ENCODE measurements at places on chromosomes 3 and 15. TPM values are rescaled to one million over a fixed set of nuclear protein-coding genes. Genes with fewer than 3 reads are reported as not detected.

DNA sequence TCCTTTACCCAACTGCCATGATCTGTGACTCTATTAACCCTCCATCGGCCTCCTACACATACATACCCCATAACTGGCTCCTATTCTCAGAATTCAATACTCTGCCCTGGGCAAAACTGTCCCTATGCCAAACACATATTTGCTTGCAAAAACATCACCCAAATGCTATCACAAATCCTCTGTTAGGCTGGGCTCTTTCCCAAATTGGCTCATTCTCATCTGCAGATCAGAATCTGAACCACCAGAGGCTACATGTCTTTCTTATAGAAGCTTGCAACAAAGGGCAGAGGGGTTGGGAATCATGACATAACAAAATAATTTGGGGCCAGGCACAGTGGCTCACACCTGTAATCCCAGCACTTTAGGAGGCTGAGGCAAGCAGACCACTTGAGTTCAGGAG is 45.4 kb upstream of the GOLM2 start:
- no peak for DNase-seq

GRCh38 chr3:131717493-131717892 is 214.7 kb upstream of the MRPL3 start:
- no peak for DNase-seq

Gene BLOC1S6
- total RNA-seq: 67.4 TPM

Gene RARRES1
- total RNA-seq: 3.4 TPM

DNA sequence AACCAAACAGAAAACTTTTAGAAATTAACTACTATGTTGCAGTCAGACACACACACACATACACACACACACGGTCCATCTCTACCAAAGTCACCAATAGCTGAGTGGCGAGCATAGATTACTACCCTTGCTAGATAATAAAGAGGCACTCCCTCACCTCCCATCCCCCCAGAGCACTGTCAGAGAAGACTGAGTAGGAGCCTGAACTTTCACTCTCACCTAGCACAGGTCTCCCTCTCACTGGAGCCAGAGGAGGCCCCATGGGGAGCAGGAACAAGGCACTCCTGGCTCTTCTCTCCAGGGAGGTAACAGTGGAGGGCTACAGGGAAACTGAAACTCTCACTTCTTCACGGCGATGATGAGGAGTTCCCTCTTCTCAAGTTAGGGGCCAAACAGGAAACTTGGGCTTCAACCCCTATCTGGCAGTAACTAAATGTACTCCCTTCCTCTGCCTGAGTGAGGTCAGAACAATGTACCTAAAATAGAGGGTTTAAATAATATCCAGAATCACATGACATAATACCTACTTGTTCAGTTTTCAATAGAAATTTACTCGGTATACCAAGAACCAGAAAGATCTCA is 975.3 kb upstream of the GBE1 start:
- no peak for DNase-seq

Gene KNG1
- not detected for total RNA-seq

GRCh38 chr15:57281321-57281720 is 95.0 kb upstream of the CGNL1 start:
- no peak for DNase-seq

DNA sequence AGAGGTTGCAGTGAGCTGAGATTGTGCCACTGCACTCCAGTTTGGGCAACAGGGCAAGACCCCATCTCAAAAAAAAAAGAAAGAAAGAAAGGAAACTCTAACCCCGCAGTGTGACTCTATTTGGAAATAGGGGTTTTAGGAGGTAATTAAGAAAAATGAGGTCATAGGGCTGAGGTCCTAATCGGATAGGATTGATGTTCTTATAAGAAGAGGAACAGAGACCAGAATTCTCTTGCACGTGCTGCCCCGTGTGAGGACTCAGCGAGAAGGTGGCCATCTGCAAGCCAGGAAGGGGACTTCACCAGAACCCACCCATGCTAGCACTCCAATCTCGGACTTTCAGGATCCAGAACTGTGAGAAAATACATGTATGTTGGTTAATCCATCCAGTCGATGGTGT is 25.8 kb downstream of the KLHL6 start:
- no peak for DNase-seq

DNA sequence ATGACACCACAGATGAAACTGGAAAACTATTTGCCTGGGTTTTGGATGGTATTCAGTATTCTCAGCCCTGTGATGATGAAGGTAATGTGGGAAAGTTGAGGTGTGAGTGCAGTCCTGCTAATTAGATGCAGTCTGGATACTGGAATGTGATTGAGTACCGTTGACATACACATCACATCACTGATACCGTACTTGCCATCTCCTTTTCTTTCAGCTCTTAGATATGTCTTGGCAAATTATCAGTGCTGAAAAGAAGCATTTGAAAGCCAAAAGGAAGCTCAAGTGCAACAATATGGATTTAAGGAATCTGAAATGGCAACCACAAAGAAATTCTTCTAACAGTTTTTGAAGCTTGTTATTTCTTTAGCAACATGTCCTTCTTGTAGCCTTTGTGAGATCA is 381.4 kb upstream of the TGFBR2 start:
- DNase-seq: no peak

- no peak for DNase-seq
Observed at GRCh38 chr15:41124058-41124457, 8.0 kb upstream of the INO80 start.

Gene ACP3
- not detected for total RNA-seq

DNA sequence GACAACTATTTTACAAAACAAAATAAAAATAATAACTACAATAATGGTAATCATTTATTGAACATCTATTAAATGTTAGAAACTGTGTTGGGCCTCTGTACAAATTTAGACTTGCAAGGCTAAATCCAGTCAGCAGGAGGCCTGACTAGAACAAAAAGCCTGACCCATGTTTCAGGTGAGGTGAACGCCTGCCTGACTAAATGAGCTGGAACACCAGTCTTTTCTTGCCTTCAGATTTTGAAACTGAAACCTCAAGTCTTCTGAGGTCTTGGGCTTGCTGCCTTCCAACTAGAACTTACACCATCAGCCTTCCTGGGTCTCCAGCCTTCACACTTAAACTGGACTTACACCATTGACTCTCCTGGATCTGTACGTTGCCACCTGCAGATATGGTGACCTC is 706.9 kb downstream of the TBL1XR1 start:
- no peak for DNase-seq

GRCh38 chr15:83516935-83517334 is 69.8 kb downstream of the SH3GL3 start:
- DNase-seq: no peak

- DNase-seq: no peak
Observed at GRCh38 chr15:60859996-60860494, 369.1 kb downstream of the RORA start.

Data from dermis microvascular lymphatic vessel endothelial cell (primary cell).